Hippocampal formation (tissue), 2 donors: ENCODE measurements at places on chromosomes 3 and 15.

DNA sequence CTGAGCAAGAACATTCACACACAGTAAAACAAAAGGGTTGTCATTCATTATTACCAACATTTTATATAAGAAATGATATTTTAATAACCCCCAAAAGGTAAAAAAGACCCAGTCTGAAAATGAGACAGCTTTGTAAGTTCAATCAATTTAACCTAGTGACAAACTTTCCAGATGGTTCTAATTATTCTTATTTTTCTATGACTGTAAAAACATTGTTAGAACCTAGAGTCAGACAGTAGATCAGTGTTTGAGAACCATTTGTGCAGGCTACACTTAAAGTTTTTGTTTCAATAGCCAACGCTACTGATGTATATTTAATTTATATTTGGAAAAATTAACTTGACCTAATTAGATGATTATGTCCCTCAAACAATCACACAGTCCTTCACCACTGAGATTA, 708.4 kb upstream of the CBLB start:
- DNase-seq: no peak

- DNase-seq: no peak
These were observed 408.9 kb downstream of the GAP43 start for GRCh38 chr3:116032176-116032575.

DNA sequence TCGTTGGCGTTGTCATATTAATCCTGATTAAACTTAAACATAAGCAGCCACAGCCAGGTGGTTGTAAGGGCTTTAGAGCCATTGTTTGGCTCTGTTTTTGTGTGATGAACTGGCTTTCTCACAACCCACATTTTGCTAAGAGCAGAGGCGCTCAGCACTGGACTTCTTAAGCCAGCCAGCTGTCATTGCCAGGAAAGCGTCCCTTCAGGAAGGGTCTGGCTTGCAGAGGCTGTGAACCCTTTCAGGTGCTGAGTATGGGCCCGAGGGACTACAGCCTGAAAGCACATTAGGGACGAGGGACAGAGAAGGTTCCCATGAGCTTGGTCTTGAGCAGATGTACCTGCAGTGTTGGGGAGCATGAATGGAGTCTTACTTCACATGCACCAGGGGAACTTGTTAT, 112.3 kb downstream of the CHCHD6 start:
- no peak for DNase-seq

DNA sequence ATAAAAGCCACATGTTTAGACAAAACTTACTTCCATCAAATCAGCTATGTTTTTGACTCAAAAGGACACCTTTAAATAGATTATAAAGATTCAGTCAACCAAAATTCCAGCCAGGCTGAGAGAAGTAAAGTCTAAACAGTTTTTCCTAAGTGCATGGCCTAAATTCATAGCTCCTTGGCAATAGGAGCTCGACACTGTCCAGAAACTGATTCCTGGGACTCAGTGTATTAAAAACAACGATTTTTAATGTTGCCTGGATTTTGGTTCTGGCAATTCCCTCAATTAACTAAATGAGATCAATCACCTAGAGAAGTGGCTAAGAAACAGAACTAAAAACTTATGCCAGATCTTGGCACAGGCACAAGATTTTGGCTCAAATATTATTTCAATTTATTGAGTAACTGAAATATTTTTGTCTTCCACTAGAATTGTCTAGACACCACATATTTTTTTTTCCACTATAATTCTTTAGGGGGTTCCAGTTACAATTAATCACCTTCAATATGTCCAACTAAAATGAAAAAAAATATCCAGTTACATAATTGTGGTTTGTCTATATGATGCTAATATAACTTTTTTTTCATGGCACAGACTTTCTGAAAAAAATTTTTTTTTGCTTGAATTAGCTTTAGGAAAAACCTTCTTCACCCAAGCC, 135.9 kb downstream of the TFDP2 start:
- no peak for DNase-seq

DNA sequence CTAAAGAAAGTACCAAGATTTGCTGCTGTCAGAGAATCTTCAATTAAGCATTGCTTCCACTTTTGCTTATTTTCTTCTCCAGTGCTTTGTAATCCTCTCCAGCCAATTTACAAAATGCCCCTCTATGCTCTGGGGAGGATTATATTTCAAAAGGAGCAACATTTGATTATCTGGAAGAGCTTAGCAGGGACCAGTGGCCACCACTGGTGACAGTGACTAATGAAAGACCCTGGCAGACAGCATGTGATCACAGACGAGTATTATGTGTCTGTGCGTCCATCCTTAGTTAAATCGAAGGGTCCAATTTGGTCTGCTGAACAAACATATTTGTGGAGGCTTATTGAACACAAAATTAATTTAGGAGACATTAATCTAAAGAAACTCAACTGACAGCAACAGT, 152.6 kb downstream of the ZNF621 start:
- no peak for DNase-seq

DNA sequence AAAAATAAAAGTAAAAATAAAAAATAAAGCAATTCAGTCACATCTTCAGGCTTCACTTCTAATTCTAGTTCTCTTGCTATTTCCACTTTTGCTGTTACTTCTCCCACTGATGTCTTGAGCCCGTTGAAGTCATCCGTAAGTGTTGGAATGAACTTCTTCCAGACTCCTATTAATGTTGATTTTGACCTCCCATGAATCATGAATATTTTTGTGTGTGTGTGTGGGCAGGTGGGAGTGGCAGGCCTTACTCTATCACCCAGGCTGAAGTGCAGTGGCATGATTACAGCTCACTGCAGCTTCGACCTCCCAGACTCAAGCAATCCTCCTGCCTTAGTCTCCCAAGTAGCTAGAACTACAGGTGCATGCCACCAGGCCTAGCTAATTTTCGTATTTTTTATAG, 10.7 kb downstream of the USP4 start:
- no peak for DNase-seq

DNA sequence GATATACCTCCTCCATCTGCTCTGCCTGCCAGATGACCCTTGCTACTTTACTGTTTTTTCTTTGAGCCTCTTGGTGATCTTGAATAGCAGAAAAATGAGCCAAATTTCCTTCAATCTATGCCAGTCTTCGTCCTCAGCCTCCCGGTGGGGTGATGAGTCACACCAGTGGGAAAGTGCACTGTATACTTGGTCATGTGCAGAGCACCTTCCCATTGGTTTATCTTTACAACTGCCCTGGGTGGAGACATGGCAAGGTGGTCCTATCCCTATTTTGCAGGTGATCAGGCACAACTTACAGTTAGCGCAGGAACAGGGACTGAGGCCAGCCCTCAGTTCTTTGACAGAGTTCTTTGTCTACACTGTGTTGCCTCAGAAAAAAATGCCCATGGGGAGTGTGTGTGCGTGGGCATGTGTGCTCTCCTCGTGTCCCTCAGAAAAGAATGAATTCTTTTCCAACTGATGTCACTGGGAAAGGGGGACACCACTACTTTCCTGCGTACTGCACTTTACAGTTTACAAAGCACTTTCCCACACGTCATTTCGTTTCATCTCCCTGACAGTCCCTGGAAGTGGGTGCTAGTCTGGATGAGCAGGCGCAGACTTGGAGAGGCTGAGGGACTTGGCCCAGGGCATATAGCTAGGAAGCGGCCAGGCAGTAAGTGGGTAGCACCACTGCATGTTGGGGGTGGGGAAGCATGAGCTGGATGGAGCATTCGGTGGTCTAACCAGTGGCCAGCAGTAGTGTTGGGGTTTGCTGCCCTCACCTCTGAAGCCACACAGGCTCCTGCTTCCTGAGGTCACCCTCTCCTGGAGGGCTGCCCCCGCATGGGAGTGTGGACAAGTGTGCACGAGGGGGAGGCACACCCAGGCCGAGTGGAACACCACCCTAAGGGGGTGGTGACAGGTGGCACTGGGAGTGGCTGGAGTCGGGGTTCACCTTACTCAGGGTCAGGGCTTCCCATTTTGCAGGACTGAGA, 24.1 kb downstream of the SMAD3 start:
- DNase-seq: no peak

DNA sequence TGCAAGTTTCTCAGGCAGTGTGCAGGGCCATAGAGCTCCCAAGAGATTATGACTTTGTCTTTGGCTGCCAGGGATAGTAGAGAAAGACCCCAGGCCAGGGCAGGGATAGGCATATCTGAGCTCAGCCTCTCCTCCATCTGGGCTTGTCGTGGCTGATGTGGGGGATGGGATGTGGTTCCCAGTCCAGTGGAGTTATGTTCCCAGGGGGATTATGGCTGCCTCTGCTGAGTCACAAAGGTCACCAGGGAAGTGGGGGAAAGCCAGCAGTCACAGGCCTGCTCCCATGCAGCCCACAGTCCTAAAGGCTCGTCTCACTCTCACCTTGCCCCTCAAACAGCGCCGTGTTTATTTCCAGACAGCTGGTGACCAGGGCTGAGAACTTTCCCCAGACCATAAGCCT, 354.9 kb downstream of the SI start:
- DNase-seq: no peak

GRCh38 chr3:53166781-53167291, 5.8 kb downstream of the PRKCD start:
- DNase-seq: peak; percentile 53

- DNase-seq: no peak
These were observed 130.6 kb downstream of the IGF1R start for GRCh38 chr15:98778960-98779359.

DNA sequence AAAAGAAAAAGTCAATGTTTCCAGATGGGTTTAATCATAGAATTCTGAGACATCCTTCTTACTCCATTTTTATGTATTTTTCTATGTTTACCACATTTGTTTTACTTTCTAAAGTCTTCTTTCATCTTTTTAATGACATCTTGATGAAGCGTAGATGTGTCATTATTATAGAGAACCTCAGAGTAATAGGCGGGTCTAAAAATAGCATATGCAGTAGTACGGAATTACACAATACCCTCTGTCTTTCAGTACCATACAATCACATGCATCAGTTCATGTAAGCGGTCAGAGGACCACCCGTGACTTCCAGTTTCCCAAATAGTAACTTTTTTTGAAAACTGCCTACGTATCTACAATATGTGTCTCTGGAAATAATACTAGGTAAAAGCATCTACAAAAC, 224.0 kb downstream of the PLOD2 start:
- no peak for DNase-seq

GRCh38 chr3:127088511-127089351, 104.2 kb upstream of the PRR23E start:
- no peak for DNase-seq

DNA sequence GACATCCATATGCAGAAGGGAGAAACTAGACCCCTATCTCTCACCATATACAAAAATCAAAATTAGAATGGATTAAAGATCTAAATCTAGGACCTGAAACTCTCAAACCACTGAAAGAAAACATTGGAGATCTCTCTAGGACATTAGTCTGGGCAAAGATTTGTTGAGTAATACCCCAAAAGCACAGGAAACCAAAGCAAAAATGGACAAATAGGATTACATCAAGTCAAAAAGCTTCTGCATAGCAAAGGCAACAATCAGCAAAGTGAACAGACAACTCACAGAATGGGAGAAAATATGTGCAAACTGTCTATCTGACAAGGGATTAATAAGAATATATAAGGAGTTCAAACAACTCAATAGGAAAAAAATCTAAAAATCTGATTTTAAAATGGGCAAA, 54.8 kb downstream of the MYO9A start:
- DNase-seq: no peak

DNA sequence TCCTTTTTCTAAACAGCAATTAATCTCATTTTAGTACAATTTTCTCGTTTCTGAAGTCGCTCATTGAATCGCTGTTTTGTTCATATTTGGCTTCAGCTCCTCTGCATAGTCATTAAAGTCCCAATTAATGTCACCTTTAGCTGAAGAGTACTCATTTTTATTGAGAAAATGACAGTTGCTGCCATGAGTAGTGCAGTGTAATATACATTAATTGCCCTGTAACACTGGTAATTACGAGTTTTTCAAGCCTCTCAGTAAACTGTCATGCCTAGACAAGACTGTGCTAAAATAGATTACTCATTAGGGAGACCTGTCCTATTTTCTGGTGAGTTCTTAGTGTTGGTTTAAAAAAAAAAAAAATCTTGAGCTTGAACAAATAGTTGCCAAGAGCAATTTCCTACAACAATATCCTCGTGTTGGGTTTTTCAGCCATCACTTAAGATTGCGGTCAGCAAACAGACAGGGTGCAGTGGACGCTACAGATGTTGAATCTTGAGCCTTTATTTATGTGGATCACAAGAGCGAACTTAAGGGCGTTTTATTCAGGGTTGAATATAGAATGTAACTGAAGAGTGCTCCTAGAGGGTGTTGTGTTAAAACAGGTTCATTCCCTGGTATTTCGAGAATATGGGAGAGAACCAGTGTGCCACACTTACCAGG, 176.0 kb downstream of the CDIN1 start:
- DNase-seq: no peak

DNA sequence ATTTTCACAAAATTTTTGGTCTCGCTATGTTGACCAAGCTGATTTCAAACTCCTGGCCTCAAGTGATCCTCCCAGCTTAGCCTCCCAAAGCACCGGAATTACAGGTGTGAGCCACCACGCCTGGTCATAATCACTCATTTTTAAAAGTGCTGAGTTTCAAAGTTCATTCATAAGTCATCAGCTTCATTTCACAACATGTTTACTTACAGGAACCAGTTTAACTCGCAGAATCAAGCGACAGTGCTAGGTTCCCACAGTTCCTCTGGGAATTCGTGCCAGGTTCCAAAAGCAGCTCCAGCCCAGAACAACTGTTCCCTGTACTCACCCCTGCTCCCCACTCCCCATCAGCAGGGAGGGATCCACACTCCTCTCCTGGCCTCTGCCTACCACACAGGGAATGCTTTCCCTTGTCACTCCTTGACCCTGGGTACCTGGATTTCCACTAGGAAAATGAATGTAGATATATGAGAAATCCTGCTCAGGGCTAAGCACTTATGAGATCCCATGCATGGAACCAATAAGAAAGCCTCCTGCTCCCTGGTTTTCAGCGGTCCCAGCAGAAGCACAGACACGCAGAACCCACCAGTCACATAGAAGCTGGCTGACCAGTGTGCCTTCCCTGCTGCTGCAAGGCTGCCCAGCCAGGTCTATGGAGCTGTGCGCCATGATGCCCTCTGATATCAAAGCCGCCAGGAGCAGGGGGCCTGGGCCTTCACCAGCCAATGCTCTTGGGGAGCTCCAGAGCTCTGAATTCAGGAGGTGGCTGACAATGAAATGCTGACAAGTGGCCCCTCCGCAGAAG, 72.3 kb downstream of the ITGB5 start:
- no peak for DNase-seq

GRCh38 chr3:36332139-36332538, 48.2 kb upstream of the STAC start:
- DNase-seq: no peak

- peak; percentile 33 for DNase-seq
These were observed 117.2 kb downstream of the OXSM start for GRCh38 chr3:25907081-25907480.

- no peak for DNase-seq
These were observed 80.5 kb downstream of the SNRK start for GRCh38 chr3:43366885-43367284.

GRCh38 chr15:68031404-68031803, 22.7 kb upstream of the PIAS1 start:
- peak; percentile 4 for DNase-seq

- no peak for DNase-seq
These were observed 39.1 kb downstream of the TRPM1 start for GRCh38 chr15:31062310-31062847.

DNA sequence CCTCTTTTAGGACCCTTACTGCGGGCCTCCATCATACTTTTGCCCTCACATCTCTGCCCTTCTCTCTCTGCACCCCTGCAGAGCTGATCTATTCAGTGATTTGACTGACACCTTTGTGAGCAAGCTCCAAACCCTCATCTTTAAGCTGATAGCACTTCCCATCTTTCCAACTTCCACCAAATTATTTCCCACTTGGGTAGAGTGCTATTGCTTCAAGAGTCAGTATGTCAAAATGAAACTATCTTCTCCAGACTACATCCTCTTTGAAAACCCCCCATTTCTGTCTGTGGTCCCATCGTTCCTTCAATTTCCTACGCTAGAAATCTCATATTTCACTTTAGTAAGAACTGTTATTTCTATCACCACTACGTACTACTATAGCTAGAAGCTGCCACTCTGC, 19.7 kb downstream of the ZWILCH start:
- no peak for DNase-seq
